ENCODE measurements at places on chromosomes 12 and 14. TPM values are rescaled to one million over a fixed set of nuclear protein-coding genes. Genes with fewer than 3 reads are reported as not detected.

UNG gene
- total RNA-seq, result 81.5 TPM

DNA sequence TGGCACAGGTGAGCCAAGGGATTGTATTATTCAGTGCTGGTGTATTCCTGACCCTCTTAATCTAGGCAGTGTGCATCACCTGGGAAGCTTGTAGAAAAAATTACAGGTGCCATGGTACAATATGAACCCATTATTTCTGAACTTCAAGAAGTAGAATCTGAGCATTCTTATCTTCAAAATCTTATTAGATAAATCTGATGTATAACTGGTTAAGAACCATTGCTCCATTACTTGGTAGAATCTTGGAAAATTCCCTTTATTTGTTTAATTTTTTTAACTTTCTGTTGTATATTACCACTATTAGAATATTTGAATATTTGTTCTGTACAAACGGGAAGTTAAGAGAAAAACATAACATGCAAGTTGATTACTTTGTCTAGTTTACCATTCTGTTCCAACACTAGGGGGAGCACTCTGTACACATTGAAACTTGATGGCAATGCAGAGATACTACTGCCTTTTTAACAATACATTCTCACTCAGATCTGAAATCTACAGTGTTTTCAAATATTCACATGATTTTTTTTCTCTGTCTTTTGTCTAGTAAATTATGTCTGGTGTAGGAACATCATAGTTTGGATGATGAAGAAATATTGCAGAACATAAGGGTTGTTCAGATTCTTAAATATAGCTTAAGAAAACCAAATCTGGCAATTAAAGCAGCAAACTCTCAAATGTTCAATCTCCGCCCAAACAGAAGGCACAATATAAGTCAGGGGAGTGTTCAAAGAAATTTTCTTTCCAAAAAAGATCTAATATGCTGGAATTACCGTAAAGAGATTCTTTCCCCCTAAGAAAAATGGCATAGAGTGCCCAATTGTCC lies 196.6 kb downstream of the PCNX1 start:
- DNase-seq, result no peak

- no peak for DNase-seq
Measured at GRCh38 chr14:68790644-68791077, 2.2 kb downstream of the ZFP36L1 start.

GRCh38 chr12:70451528-70451927 lies 85.4 kb downstream of the KCNMB4 start:
- no peak for DNase-seq

- no peak for DNase-seq
Measured at GRCh38 chr14:102248121-102248520, 56.8 kb downstream of the MOK start.

DNA sequence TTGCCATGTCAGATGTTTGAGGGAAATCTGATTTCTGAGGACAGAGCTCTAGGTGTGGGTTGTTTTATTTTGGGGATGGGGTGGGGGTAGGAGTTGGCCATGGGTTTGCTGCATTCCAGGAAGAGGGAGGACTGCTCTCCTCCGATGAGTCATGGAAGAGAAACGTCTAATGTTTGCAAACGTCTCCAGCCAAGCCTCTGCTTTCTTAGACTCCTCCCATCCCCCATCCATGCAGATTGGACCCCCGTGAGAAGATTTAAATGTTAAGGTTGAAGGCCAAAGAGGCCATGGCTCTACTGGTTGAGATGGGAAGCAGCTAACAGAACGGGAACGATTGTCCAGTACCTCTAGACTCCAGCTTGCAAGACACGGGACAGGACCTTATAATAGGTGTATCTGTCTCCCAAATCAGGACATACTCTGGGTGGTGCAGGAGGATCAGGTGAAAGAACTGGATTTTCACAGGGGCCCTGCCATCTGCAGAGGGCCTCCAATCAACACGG lies 11.4 kb upstream of the ATP2A2 start:
- DNase-seq, result no peak

MFAP5 gene
- total RNA-seq, result not detected

DNA sequence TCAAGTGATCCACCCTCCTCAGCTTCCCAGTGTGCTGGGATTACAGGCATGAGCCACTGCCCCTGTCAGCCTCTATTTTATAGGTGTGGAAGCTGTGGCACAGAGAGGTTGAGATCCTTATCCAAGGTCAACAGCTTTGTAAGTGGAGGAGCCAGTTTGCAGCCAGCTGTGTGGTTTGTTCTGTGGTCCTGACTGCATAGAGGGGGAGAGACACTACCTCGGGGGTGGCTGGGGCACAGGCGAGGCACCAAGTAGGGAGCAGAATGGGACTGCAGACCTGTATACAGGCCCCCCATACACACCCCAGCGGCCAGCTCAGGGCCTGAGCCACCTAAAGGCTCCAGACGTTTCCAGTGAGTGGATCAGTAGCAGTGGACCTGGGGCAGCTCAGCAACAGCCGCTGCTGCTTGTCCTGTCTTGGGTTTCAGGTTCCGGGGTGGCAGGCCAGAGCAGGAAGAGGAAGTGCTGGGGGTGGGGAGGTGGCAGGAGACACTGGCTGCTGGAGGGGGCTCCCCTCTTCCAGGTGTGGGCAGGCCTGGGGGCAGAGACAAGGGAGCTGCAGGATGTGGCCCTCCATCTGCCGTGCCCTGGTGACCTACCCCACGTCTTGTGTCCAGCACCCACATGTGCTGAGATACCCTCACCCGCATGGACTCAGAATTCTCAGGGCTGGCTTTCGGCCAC lies 11.0 kb downstream of the ORAI1 start:
- no peak for DNase-seq

LPCAT3 gene
- total RNA-seq, result 81.8 TPM

DNA sequence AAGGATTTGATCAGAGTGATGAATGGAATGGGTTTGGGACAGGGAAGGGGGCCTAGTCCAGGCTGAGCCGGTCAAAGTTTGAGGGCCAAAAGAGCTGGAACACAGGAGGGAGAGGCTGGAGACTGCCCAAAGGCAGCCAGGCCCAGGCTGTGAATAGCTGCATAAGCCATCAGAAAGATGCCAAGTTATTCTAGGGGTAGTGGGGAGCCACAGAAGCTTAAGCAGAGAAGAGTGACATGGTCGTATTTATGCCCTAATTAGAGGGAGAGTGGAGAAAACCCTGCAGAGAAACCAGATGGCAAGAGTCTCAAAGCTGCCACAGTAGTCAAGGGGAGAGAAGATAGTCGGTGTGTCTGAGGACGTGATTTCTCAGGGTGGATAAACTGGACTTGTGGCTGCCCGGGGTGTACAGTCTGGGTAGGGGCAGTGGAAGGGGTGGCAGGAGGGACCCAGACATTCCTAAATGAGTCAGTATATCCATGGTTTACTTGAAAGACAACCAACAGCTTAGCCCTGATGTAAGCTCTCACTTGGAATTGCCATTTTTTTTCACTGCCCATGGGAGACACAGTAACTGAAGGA lies 99.2 kb downstream of the PRICKLE1 start:
- no peak for DNase-seq

GRCh38 chr14:104075530-104076151 lies 9.9 kb upstream of the ASPG start:
- DNase-seq, result no peak

DNA sequence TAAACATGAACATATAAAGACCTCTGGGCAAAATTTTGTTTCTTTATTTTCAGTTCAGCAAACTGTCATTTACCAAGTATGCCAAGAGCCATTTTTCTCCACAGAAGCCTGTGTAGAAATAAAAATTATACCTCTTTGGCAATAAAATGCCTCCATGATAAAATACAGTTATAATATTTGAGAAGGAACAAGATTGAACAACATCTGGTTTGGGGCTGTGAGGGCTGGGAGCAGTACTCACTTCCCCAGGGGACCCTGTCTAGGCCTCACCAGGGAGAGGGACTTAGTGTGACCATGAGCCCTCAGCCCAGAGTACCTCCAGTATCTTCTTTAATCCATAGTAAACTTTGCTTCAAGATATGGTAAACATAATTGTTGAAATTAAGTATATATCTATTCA lies 65.1 kb downstream of the DAAM1 start:
- DNase-seq, result no peak

GDF3 gene
- not detected for total RNA-seq

GRCh38 chr12:46244273-46244915 lies 24.4 kb downstream of the SLC38A1 start:
- DNase-seq, result no peak

GRCh38 chr12:3224530-3224903 lies 147.3 kb downstream of the TSPAN9 start:
- DNase-seq, result no peak

DNA sequence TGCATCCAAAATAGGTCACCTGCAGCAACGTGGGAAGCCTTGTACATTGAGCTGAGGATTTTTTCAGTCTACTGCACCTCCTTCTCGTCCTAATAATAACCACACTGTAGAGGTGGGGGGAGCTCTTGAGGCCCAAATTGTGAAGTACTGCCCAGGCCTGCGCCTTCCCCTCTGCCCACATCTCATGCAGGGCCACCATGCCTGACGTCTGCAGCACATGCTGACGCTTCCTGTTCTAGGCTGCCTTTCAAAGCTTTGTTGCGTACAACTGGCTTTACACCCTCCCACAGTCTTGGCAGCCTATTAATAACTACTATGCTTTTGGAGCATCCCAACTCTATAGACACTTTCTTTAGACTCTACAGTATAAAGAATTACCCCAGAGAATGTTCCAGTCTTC lies 26.5 kb upstream of the TTC7B start:
- no peak for DNase-seq

GRCh38 chr14:73795466-73795865 lies 56.2 kb upstream of the PTGR2 start:
- DNase-seq, result no peak

DNA sequence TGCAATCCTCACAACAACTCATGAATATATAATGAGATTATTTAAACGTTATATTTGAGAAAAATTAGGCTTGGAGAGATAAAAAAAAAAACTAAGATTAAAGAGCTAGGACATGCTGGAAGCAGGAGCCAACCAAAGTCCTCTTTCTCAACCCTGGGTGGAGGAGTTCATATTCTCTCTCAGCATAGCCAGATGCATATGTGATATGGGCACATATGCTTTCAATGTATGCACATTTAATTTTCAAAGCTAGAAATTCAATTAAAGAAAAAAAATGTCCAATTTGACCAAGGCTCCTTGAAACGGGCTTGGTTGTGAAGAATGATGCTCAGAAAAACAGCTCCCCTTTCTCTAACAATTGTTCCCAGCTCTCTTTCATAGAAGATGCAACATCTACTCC lies 61.9 kb upstream of the GRIP1 start:
- DNase-seq, result no peak

DNA sequence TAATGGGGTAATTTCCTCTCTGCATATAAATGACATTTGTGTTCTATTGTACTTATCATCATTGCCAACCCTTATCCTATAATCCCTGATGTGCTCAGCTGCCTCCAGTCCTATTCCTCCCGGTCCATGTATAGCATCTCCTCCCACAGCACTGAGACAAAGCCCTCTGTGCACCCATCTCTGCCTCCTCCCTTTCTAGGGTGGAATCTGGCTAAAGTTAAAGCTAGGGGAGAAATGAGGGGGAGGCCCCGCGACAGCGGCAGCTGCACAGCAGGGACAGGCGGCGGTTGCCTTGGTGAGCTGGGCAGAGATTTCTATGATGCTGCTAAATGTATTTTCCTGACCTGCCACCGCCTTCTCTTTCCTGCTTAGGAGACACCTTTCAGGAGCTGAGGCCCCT lies 12.8 kb upstream of the ZDHHC22 start:
- DNase-seq, result no peak

DNA sequence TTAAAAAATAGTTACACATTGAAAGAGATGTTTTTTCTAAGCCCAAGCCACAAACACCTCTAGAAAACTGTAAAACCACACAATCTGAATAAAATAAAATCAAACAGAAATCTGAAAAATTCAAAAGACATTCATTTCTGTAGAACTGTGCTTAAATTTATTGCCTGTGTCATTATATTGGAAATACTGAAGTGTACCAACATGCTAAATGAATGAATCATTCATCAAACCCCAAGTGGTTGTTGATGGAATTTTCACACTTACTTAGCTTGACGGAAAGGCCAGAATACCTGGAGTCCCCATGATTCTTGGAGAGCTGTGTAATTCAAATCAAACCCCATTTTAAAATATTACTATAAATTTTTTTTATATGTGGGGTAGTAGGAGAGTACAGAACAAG lies 2.7 kb downstream of the KITLG start:
- no peak for DNase-seq

DNA sequence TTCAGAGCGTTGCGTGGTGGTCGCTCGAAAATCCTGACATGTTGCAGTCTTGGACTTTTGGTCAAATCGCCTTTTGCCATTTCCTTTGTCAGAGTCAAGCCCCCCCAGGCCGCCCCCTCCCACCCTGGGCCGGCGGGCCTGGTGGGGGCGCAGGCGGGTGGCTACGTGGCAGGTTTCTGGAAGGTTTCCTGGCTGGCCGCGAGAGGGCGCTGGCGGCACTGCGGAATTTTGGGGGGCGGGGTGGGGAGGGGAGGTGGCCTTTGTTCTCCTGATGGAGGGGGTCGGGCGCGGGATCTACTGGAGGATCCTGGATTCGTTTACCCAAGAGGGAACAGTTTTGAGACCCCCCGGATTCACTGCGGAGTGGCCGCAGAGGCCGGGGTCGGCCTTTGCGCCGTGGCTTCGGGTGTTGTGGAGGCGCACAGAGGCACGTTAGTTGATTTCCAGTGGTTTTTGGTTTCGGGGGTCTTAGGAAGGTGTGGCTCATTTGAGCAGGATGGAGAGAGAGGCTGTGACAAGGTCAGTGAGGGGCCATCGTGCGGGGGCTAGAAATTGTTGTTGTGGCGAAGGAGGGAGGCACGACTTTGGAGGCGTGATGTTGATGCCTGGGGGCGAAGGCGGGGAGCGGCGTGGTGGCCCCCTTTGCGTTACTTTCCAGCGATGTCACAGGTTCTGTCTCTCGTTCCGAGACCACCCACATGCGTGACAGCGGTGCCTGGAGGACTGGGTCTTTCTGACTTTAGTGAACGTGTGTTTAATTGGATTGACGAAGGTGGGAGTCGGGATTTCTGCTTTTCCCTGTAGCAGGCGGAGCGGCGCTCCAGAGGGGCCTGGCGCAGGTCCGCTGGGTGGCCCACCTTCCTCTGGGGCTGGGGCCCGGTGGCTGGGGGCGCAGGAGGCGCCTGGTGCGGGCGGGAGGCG lies 1.4 kb downstream of the MEG3 start:
- DNase-seq, result no peak

DNA sequence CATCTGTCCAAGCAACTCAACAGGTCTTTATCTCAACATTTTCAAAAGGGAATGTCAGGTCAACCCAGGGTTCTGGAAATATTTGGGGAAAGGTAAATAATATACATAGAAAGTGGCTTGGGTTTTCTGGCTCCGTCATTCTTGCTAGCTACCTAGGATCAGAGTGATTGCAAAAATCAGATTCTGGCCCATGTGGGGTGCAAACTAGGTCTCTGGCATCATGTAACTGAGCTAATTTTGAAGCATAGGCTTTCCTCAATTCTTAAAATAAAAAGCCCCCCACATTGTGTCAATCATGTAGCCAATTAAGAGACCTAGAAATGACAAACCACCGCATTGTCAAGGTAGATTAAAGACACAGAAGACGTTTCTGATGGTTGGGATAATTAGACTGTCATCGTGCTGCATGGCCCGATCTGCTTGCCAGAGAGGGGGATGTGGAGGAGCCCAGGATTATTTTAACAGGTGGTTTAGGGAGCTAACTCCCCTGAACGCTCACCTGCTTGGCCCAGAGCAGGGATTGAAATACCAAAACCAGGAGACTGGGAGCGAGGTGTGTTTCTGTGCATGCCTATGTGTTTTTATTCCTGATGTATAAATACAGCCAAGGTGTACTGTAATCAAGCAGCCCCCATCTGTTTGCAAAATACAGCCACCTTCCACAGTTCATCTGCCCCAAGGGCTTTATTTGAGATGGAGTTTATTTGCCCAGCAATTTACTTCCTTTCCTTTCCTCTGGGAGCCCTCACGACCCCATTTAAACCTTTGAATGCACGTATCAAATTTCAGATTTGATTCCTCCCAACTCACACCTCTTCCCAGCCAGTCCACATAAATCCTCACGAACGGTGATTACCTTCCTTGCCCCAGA lies 189.5 kb downstream of the TTC8 start:
- no peak for DNase-seq

KLHL33 gene
- total RNA-seq, result 0.04 TPM
